ENCODE measurements at places on chromosomes 5 and 9.

DNA sequence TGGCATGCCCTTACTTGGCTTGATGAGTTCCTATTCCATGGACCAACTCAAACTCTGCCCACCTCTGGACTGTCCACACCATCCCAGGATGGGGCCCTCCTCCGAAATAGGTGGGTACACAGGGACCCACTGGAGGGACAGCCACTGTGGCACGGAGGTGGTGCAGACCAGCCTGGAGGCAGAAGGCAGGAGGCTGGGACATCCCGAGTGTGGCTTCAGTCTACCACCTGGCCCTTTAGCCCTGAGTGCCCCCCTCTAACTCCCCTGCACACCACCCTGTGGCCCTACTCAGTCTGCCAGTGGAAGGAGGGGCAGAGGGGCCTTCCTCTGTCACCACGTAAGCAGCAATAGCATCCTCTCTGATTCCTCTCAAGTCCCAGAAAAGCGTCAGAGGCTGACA is 3.7 kb downstream of the IL3 start:
- DNase-seq, result no peak

GRCh38 chr9:127658428-127658827 is 46.4 kb downstream of the STXBP1 start:
- DNase-seq, result no peak

DNA sequence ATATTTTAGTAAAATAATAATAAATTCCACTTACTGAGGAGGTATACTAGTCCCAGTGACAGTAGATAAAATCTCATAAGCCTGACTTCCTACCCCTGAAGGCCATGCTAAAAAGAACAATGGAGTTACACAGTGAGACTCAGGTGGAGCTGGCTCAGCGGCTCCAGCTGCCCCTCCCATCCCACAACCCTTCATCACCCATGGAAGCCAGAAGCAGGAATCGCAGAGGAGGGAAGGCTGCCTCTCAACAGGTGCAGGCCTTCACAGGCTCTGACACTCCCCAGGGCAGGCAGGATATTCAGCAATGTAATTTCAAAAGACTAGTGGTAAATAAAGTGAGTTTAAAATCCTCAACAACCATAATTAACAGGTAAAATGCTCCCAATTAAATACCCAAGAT is 67.5 kb downstream of the FANCC start:
- DNase-seq, result no peak

GRCh38 chr5:77152441-77152840 is 58.0 kb upstream of the PDE8B start:
- no peak for DNase-seq

- DNase-seq, result no peak
Measured at GRCh38 chr5:131186561-131187256, 16.0 kb downstream of the LYRM7 start.

Data from CD4-positive, alpha-beta T cell treated with Interleukin-4 for 1 hour (primary cell).